Effector memory CD4-positive, alpha-beta T cell (primary cell): ENCODE measurements at places on chromosomes 4 and X.

- DNase-seq = no peak
Measured at GRCh38 chrX:132853040-132853439, 105.4 kb downstream of the HS6ST2 start.

DNA sequence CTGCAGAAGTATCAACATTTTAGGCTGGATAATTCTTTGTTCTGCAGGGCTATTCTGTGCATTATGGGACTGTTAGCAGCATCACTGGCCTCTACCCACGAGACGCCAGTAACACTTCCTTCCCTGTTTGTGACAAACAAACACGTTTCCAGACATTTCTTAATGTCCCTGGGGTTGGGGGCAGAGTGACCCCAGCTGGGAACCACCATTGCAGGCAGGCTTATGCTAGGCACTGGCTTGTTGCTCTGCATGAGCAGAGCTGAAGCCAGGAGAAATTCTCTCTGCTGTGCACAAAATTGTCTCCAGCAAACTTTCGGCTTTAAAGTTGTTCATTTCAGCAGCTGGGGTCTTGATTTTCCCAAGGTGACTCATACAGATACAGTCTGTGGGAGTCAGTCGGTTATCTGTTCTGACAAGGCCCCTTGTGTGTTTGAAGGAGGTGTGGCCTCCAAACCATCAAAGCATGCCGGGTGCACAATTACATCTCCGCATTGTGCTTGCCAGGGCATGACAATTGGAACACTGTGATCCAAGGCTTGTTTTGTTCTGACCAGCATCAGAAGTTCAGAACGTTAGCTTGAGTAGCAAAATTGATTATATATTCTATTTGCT, 156.4 kb upstream of the BOD1L1 start:
- DNase-seq = no peak

DNA sequence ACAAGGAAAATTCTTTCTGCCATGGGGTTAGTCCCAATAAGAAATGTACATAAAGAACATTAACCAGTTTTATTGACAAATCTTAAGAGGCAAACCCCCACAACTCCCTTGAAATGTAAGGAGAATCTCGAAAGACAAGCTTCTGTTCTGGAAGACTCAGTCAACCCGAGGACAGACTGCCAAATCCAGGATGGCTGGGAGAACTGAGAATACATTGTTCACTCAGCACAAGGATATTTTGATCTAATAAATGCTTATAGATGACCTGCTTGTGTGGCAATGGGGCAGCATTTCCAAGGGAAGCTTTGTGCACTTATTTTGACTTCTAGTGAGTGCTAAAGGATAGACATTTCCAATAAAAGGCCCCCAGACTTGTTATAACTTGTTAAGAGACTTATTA, 280.4 kb downstream of the DHX15 start:
- no peak for DNase-seq

DNA sequence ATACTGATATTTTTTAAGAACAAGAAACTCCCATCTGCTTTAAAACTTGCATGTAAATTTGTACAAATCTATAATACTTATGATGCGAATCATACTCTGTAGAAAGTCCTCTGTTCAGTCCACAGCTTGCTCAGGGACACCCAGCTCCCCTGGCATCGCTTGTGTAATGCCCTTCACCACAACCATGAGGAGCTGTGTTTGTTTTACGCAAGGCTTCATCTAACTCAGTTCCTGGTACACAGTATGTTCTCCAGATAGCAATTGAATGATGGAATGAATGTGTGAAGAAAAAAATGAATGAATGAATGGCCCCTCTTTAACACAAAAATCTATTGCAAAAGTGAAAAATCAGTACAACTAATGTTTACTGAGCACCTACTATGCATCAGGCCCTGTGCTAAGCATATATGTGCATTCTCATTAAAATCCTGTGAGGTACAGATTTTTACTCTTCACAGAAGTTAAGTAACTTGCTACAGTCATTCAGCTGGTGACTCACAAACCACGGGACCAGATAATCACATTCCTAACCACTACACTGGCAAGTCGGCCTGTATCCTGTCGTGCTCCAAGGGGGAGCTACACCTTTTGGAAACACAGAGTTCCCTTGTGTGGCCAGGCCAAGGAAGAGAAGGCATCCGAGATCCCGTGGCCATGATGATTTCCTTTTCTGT, 58.7 kb upstream of the KDR start:
- no peak for DNase-seq

GRCh38 chrX:15170927-15171326, 99.0 kb downstream of the ASB9 start:
- DNase-seq = no peak
